ENCODE measurements at places on chromosomes 12 and 14. TPM values are rescaled to one million over a fixed set of nuclear protein-coding genes. Genes with fewer than 3 reads are reported as not detected.

Gene IL31
- not detected for total RNA-seq

Gene BDKRB2
- total RNA-seq: not detected

DNA sequence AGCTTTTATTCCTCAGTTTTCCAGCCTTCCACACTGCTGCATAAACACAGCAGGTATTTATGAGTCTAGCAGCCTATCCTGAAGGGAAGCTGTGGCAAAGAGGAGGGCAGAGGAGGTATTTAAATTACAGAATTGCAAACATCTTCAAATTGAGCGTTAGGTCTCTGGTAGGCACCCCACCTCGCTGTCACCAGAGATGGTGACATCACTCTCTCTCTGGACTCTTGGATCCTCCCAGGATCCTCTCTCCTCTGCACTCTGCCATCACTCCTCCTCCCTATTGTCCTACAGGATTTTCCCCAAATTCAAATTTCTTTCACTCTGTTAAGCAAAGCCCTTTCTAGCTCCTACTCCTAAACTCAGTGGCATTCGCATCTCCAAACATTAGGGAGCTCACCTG, 6.7 kb downstream of the PLEKHD1 start:
- DNase-seq: no peak

DNA sequence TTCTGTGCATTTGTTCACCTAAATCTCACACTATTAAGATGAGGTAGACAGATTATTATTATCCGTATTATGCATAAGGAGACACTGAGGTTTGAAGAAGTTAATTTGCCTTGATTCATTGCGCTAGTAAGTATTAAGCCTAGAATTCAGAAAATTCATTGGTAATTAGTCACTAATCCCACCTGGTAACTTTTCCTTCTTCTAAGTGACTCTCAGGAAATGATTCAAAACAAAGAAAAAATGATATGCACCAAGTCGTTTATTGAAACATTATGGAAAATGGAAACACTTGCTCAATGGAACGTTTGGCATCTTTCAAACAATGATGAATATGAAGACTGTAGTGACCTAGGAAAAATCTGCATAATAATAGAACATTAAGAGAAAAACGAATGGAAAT, 15.2 kb downstream of the RFX4 start:
- no peak for DNase-seq

- peak; percentile 30 for DNase-seq
Observed at GRCh38 chr12:55068416-55069010, 48.7 kb downstream of the NEUROD4 start.

Measured in HepG2 (cell line).